Activated CD8-positive, alpha-beta memory T cell treated with anti-CD3 and anti-CD28 coated beads for 24 hours (primary cell): ENCODE measurements at places on chromosomes 4 and X.

- no peak for DNase-seq
These were observed 47.2 kb downstream of the AFAP1 start for GRCh38 chr4:7892212-7893019.

- no peak for DNase-seq
These were observed 9.3 kb upstream of the CPE start for GRCh38 chr4:165369522-165369921.

DNA sequence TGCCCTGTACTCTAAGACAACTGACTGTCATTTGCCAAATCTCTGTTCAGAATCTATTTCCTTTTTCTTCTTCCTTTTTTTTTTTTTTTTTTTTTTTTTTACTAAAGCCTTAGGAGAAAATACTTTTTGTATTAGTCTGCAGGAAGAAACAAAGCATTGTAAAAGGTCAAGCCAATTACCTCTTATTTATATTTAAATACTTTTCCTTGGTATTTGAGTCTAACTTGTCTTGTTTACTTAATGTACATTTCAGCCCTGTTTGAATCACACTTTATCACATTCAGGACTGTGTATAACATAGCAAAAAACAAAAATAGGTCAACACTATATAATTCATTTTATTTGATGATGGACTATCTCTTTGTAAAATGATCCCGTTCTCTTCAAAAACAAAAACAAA is 262.2 kb downstream of the RPA4 start:
- no peak for DNase-seq

DNA sequence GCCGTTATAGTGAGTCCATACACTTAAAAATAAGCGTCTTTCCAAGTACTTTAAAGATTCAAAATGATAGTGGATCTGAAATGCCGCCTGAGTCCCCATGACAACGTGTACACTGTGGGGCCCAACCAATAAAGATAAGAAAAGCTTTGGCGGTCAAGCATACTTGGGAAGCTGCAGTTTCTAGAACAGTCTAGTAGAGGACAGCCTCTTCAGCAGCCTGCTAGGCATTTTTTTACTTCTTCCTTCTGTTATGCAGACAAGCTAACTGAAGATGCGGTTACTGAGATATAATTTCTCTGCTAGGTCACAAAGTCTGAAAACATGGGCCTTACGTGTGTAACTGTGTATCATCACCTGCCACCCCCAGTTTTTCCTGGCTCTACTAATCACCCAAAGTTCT is 402 bp upstream of the UPRT start:
- DNase-seq = no peak

DNA sequence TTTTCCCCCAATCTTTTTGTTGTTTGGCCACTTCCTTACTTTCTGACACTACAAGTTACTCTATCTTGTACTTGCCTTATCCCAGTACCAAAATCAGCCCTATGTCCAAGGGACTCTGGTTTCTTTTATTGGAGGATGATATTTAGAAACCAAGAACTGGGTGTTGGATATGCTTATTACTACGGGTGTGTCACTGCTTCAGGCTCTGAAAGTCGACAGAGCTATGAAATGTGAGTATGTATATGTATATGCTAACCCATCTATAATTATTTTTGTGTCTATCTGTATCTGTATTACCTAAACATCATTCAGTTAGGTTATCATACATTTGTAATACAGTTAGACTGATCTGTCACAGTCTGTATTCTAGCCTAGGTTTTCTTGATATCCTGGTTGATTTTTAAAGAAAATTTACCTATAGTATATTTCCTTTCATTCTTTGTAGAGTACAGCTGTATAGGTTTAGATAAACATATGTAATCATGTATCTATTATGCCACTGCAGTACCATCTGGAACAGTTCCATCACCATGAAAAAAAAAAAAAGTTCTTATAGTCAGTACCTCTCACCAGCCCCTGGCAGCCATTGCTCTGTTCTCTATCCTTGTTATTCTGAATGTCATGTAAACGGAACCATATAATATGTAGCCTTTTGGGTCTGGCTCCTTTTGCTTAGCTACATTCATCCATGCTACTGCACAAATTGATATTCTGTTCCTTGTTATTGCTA is 18.1 kb downstream of the SEC24B start:
- DNase-seq = no peak

- DNase-seq = no peak
These were observed 71.4 kb downstream of the LDB2 start for GRCh38 chr4:16827045-16827444.

DNA sequence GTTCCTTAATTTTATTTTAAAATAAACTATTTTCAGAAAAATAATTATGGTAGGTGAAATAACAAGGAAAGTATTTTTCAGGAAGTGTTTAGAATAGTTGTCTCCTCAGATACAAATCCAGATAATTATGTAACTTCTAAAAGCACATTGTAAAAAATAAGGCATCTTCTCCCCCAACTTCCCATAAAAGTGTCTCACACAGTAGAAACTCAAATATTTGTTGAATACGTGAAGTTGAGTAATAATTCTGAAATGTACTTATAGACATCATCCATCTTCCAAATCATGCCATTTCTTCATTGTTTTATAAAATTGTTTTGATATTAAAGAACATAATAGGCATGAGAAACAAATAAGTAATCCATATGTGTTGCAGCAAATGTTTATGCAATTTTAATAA is 18.0 kb downstream of the SHISA3 start:
- no peak for DNase-seq

- DNase-seq = no peak
These were observed 624.6 kb upstream of the TECRL start for GRCh38 chr4:65033899-65034298.

GRCh38 chr4:40837094-40837870 is 87.5 kb downstream of the NSUN7 start:
- DNase-seq = no peak

DNA sequence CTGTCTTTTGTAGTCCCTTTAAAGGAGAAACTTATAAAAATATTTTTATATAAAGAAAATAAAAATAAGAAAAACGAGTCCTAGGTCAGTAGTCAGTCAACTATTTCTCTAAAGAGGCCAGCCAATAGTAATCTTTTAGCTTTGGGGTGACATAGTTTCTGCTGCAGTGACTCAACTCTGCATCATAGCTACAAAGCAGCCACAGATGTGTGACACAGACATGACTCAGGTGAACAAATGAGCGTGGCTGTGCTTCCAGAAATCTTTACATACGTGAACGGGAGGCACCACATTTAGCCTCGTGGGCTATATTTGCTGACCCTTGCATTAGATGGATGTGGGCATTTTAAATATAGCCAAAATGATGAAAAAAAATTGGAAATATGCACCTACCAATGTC is 1862.5 kb upstream of the TENM3 start:
- no peak for DNase-seq

DNA sequence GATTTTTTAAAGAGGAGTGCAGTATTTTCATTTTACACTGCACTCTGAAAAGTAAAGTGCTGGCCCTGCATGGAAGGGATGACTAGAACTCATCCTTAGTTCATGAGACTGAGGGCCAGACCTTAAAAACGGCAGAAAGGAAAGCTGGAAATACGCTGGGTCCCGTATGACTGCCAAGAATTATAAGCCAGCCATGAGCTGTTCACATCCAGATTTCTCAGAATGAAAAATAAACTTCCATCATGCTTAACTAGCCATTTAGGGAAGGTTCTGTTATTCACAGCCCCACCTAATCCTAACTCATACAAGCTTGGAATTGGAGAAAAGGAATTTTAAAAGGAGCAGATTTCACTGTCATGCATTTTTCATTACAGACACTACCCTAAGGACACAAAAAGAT is 894.4 kb downstream of the FAT4 start:
- no peak for DNase-seq
